ENCODE measurements at places on chromosomes 5 and 9.

DNA sequence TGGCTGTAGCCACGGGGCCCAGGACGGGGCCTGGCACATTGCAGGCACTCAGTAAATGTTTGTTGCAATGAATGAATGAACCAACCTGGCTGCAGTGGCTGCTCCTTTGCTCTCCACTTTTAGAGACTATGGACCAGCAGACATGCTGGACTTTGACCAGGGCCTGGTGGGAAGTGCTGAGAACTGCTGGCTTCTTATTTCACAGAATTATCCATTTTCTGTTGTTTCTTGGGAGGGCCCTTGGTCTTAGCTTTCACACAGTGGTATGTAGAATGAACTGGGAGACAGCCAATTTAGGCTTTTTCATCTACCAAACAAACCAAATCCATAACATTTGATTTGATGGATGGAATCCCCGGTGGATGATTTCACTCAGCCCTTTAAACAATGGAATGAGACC lies 78.0 kb upstream of the LHFPL2 start:
- no peak for DNase-seq

DNA sequence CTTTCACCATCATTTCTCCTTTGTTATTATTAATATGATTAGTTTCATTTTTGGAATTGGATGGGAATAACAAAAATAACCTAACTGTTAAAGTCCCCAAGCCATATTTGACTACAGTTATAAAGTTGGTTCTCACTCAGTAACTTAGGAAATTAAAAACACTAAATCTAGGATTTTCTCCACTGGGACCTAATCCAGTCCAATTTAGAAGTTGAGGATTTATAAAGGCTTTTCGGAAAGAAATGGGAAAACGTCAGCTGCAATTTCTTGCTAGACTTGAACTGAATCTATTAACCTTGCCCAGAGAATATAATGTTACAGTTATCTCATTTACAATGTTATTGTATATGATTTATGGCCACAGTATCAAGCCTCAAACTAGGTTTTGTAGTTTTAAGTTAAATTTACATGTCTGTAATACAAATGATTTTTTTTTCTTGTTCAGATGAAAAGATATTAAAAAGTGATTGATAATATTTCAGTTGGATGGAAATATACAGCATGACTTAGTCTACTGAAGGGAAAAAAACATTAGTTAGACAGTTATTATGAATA lies 524.3 kb upstream of the GRAMD2B start:
- DNase-seq = no peak

GRCh38 chr9:91900055-91900796 lies 49.8 kb downstream of the ROR2 start:
- no peak for DNase-seq

- no peak for DNase-seq
These were observed 369 bp downstream of the OCLN start for GRCh38 chr5:69492923-69493395.

GRCh38 chr9:2622461-2623287 lies 1.1 kb downstream of the VLDLR start:
- DNase-seq = no peak

DNA sequence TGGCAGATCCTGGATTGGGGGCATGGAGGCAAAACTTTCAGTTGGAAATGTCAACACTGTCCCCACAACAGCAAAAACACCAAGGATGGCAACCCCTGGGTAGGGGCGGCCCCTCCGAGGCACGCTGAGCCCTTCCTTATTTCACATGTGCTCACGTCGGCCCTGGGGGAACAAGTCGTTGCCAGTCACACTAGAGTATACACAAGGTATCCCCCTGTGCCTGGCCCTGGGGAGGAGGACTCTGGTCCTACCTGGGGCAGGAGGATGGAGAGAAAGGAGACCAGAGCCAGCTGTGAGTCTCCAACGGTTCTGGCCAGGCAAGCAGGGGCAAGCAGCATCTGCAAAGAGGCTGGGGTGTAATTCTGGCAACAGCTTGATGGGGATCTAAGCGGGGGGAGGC lies 126.9 kb upstream of the FOXD4L5 start:
- DNase-seq = no peak

DNA sequence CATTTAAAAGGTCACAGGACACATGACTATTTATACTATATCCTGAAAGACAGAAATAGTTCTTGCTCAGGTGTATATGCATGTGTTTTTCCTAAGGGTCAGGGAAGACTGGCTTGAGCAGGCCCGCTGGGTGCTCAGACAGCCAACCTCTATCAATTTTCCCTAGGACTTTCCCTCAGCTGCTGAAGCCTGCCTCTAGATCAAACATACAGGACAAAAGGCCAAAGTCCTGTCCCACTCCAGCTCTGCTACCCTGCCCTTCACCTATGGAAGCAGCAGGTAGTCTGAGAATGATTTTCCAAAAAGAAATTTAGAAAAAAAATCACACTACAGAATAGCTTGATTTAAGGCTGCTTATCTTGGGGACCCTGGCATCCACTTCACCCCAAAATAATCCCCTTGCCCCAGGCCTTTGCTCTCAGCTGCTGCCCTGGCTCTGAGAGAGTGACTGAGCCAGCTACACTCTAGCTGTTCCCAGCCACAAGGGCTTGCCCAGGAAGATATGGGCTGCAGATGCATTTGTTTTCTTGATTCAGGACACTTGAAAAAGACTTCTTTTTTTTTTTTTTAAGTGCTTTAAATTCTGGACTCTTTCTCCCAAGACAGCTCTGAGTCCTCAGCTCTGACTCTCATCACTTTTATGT lies 42.5 kb downstream of the KLHL3 start:
- DNase-seq = no peak

GRCh38 chr9:97468658-97469448 lies 32.6 kb upstream of the TMOD1 start:
- peak; percentile 11 for DNase-seq

DNA sequence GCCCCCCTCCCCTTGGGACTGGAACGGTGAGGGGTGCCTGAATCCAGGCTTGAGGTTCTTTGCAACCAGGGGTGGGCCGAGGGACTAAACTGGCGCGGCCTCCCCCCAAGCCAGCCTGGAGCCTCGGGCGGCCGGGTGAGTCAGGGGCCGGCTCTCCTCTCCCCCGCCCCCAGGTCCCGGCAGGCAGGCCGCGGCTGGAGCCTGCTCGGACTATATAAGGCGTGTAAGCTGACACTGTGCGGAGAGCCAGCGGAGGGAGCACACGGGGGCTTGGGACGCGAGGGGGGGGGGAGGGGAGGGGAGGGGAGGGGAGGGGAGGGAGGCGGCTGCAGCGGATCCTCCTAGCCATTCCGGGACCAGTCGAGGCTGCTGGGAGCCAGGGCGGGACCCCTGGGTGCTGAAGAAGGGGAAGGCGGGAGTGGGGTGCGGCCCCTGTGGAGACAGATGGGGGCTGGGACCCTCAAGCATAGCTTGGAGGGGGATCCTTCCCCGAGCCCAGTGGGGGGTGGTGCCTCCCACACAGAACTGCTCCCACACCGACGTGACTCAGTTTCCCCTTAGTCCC lies 595 bp downstream of the PDLIM7 start:
- DNase-seq = peak; percentile 26

DNA sequence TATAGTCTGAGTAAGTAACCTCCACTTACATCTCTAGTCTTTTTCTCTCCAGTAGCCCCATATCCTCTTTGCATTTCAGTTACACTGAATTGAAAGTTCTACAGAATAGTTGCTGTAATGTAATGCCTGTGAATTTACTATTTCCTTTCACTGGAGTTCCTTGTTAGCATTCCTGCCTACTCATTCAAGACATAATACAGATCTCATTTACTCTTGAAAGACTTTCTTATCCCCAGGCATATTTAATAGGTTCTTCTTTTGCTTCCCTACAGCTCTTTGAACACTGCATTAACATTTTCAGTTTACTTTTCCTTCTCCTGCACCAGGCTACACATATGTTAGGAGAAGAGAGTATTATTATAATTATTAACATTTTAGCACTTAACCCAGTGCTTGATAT lies 87.6 kb upstream of the OR13F1 start:
- DNase-seq = no peak

DNA sequence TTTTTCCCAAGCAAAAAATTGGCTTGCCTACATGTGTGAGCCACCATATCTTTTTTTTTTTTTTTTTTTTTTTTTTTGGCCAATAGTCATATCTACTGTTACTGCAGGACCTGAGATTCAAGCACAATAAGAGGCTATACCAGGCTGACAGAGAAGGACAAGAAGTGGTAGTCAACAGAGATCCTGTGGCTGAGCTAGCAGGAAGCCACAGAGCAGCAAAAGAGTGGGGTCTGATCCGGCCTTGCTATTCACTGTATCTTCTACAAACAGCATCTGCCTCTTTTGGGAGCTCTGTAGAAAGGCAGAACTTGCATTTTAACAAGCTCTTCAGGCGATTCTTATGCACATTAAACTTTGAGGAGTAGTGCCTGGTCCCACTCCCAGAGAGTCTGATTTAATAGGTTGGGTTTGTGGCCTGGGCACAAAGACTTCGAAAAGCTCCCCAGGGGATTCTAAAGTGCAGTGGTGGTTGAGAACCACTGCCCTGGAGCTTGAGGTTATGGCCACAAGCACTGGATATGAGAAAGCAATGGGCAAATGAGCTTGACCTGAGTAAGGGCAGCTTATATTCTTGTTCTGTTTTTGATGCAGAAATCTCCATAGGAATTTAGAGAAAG lies 162.8 kb downstream of the PIK3R1 start:
- no peak for DNase-seq

GRCh38 chr5:26538226-26538625 lies 500.2 kb downstream of the CDH9 start:
- no peak for DNase-seq

DNA sequence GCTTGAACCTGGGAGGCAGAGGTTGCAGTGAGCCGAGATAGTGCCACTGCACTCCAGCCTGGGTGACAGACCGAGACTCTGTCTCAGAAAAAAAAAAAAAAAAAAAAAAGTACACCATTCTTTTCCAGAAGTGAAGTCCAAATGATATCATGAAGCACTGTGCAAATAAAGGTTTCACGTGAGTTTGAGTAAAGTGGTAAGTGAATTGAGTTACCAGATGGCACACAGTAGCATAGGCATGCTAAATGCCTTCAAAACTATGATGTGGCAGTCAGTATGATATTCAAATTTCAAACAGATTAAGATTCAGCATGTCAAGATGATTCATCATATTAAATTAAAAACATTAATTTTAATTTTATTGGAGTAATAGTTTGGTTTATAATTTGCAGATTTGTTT lies 195.2 kb downstream of the TAF11L14 start:
- DNase-seq = no peak

DNA sequence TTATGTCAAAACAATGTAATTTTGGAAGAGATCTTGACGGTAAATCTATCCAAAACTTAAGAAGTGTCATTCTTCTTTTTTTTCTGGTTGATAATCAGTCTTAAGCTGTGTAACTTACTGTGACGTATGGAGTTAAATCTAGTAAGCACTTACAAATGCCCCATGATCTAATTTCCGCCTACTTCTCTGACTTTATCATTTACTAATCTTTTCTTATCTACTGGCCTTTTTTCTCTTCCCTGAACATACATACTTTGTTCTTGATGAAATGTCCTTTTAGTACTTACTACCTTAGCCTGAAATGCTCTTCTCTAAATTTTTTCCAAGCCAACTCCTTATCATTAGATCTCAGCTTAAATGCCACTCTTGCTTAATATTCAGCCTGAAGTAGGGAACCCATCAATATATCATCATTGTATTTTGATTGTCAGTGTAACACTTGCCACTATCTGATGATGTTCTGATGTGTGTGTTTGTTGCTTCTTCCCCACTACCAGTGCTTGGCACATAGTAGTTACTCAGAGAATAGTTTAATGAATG lies 27.6 kb downstream of the AP3S1 start:
- no peak for DNase-seq

DNA sequence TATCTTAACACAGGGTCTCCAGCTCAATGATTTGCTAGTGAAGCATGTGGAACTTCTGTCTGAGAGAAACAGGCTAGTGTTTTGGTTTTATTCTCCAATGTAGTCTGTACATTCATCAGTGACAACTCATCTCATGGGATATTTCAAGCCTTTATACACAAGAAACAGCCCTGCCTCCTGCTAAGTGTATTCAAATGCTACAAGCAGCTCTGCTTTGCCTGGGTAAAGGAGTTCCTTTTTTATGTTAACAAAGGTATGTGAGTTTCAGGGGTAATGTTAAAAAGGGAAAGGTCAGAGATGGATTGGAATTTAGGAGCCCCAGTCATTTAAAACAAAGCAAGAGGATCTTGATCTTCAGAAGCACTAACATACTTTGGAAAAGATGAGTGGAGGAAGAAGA lies 498.7 kb downstream of the ISL1 start:
- no peak for DNase-seq

DNA sequence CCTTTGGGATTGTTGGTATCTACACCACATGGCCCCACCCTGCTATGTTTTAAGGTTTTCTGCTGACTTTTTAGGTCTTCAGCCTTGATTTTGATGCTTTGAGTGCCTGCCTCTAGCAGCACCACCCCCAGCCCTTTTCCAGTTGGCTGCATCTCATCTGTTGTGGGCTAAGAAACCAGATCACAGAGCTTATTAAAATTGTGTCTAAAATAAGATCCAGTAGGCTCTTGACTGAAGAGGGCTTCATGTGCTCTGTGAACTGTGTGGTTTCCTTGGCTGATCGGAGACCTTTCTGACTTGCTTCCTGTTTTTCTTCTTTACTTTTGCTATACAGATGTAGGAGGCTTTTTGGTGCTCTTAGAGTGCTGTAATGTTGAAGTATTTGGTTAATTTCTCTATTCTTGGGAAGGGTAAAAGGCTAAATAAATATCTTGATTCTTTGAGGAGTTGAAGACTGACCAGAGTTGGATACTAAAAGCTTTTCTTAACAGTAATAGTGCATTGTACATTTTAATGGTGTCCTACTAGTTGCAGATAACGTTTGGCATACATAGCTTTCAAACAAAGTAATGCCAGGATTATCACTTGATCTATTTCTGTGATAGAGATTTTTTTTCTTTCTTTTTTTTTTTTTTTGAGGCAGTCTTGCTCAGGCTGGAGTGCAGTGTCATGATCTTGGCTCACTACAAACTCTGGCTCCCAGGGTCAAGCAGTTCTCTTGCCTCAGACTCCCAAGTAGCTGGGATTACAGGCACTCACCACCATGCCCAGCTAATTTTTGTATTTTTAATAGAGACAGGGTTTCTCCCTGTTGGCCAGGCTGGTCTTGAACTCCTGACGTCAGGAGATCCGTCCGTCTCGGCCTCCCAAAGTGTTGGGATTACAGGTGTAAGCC lies 4.5 kb downstream of the UBE2D2 start:
- peak; percentile 68 for DNase-seq

DNA sequence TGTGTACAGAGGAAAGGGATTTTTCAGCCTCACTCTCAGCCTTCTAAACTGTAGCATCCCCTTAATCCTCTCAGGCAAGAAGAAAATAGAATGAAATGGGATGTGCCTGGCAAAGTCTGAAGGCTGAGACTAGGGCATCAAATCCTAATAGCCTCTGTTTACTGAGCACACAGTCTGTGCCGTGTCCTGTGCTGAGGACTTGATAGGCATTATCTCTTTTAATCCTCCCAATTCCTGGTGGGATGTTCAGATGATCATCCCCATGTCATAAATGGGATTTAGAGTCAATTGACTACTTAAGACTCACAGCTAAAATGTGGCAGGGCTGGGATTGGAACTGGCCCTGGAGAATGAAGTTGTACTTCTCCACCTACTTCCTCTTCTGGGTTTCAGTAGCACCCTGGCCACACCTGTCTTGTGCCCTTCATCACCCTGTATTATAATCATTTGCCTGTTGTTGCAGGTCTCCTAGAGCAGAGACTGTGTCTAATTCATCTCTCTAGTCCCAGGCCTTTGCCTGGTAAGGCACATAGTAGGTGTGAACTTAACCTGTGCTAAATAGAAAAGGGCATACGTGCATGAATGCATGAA lies 81.0 kb downstream of the WWC1 start:
- DNase-seq = no peak

All from CD4-positive, alpha-beta T cell treated with Interleukin-1 beta for 1 hour (primary cell).